OCI-LY7 (cell line): ENCODE measurements at places on chromosomes 12 and 14. TPM values are rescaled to one million over a fixed set of nuclear protein-coding genes. Genes with fewer than 3 reads are reported as not detected.

IRAK3 gene
- 0.04 and 0.08 TPM in 2 replicates for total RNA-seq

LRRC74A gene
- not detected in 2 replicates for total RNA-seq

CFAP251 gene
- total RNA-seq: 4.7 and 4.8 TPM in 2 replicates

TMPRSS12 gene
- total RNA-seq: not detected in 2 replicates

ZFHX2 gene
- 1.2 and 1.8 TPM in 2 replicates for total RNA-seq

MYF6 gene
- not detected in 2 replicates for total RNA-seq

EFS gene
- total RNA-seq: not detected in 2 replicates

DNA sequence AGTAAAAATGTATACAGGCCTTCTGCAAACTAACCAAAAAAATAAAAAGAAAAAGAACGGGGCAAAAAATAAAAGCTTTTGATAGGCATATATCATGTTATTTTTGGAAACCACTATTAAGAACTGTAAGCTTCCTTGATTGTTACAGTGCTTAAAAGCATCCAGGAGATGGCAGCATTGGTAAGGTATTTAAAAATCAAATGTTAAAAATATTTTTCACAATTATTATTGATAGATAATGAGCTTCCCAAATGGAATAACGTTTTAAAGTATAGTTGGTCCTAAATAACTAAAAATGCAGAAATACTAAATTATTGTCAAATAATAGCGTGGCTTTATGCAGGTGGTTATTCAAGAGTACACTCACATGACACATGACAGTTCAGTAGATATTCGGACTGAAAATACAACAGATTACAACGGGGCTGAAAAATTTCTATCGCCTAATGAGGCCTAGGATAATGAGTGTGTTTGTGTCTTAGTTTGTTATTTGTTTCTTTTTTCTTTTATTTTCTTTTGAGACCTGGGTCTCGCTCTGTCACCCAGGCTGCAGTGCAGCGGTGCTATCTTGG, 127.2 kb upstream of the ATF7IP start:
- peak; percentile 61 for DNase-seq

- DNase-seq: peak; percentile 87
Measured at GRCh38 chr14:93959239-93960107, 16.9 kb downstream of the ASB2 start.

DNA sequence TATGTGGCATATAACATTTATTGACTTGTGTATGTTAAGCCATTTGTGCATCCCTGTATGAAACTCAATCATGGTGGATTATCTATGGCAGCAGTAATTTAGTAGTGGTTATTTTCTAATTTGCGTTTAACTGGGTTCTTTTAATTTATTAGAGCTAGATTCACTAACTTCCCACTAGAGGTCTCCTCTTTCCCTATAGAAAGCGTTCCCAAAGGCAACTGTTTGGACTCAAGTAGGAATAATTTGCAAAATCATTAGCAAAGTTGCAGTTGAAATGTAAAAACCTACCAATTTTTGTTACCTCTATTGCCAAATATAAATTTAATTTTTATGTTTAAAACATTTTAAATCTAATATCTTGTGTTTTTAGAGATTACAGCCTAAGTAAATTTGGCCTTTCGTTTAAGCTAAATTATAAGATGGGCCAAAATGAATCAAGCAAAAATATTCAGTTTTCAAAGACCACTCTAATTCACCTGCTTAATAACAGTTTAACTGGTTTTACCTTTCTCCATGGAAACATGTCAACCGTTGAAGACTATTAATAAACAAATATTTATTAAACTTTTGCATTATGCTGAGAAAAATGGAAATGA, 6.0 kb downstream of the DMAC2L start:
- DNase-seq: peak; percentile 13

DNA sequence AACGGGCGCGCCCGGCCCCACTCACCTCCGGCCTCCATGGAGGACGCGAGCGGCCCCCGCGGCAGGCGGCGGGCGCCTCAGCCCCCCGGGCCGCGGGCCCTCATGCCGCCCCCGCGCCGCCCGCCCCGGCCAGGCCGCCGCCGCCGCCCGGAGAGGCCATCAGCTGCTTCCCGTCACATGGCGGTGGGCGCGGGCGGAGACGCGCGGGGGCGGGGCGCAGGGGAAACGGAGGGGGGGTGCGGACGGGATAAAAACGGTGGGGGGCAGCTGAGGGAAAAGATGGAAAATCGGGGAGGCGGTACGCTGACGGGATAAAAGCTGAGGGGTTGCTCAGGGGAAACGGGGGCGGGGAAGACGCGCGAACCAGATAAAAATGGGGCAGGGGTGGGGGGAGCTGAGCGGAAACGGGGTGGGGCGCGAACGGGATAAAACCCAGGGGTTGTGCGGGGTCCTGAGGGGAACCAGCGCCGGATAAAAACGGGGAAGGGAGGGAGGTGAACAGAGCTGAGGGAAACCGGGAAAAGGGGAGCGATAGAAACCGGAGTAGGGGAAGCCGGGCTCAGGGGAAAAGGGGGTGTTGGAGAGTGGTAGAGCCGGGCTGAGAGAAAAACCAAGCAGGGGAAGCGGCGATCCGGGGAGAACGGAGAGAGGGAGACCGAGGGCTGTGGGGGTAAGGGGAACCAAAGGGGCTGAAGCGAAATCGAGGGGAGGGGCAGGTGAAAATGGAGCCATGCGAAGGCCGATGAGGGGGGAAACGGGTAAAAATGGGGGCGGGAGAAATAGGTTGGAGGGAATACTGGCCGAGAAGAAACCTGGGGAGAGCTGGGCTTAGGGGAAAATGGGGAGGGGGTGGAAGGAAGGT, at the start of gene WSB2:
Gene WSB2 (minus strand): TSS at position 169 of the 862 bp plus-strand sequence. CDS start 131 bp downstream, at position 38.
- DNase-seq: peak; percentile 53

DNA sequence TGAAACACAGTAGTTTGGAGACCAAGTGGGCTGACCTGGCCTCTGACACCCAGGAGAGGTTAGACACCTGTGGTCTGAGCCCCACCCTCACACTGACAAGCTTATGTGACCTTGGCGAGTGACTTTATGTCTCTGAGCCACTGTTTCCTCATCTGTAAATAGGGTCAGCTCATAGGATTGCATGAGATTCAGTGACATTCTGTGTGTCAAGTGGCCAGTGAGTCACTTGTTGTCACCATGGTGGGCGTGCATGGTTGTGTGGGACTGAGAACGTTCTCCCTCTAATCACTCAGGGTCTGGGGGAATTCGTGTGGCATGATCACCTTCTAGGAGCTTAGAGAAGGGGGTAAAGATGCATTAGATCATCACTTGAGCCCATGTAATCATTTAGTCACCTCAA, 146.4 kb downstream of the PHETA1 start:
- DNase-seq: no peak

DNA sequence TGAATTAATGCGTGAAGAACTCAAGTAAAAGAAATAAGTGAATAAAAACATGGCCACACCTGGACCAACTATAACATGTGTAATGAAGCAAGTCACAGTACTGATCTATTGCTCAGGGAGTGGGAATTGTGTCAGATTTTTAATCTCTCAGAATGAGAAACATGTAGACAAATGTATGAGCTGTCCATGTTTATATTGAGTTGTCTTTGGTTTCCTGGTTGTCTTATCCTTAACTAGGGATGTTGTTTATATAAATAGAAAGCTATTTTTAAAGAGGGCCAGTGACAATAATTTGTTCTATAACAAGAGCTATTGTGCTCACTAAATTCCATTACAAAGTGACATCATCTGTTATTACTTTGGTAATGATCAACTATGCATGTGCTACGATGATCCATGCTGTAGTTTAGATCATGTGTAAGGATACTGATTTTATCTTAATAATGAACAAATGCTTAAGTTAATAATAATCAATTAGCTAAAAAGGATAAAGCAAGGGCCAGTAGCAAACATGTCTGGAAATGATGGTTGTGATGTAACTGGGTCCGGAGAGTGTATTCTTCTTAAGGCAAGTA, 91.3 kb upstream of the RTL1 start:
- DNase-seq: no peak

DNA sequence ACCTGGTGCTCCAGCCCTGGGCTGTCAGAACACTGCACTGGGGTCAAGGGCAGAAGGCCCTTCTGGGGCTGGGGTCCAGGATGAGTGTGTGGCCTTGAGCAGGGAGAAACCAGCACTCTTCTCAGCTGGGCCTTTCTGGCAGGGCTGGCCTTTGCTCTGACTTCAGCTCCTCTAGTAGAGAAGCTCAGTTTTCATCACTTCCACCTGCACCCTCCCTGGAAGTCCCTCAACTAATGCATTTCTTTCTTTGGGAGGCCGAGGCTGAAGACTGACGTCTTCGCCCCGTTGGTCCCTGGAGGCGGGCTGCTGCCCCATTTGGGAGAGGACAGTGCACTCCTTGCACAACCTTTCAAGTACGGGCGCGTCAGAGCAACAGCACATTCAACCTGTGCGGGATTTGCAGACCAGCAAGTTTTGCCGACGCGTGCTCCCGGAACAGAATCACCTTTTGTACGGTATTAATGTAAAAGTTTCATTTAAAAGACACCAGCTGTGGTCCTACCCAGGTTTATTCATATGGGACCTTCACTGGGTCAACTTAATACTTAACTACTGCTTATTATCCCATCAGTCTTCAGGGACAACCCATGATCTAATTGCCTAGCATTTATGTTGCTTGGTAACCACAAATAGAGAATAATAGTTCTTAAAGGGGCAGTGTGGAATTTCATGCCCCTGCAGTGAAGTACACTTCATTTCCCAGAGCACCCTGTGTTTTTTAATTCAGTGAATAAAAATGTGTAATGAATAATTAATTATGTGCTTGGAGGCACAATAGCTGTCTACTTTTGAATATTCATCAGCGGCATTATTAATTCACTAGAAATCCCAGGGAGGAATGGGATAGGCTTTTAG, 134.8 kb upstream of the VRK1 start:
- no peak for DNase-seq

DNA sequence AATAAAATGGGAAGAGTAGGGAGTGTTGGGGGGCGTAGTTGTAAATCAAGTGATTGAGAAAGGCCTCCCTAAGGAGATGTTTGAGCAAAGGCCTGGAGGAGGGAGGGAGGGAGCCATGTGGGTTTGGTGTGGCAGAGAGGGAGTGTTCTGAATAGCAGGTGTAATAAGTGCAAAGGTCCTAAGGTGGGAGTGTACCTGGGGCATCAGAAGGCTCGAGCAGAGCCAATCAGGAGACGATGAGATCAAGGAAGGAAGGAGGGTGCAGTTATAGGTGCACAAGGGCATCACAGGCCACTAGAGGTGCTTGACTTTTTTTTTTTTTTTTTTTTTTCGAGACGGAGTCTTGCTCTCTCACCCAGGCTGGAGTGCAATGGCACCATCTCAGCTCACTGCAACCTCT, 77.9 kb upstream of the PLXNC1 start:
- no peak for DNase-seq

GRCh38 chr12:51866324-51866723, 17.8 kb upstream of the FIGNL2 start:
- DNase-seq: no peak

DNA sequence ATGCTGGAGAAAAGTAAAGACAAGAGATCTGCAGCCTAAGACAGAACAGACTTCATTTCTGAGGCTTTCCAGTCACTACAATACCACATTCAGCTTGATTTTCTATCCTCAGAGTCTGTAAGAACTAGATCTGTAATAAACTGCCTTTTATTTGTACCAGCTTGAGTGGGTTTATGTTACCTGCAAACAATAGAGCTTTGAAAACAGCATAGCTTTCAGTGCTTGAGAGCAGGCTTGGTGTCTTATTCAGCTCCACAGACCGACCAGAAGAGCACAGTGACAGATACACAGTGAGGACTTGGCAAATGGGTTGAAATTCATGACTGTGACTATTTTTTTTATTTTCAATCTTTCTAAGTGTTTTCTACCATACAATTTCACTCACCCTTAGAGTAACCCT, 207.8 kb upstream of the OTX2 start:
- DNase-seq: no peak

GRCh38 chr12:124442772-124443445, 124.5 kb downstream of the NCOR2 start:
- DNase-seq: no peak

DNA sequence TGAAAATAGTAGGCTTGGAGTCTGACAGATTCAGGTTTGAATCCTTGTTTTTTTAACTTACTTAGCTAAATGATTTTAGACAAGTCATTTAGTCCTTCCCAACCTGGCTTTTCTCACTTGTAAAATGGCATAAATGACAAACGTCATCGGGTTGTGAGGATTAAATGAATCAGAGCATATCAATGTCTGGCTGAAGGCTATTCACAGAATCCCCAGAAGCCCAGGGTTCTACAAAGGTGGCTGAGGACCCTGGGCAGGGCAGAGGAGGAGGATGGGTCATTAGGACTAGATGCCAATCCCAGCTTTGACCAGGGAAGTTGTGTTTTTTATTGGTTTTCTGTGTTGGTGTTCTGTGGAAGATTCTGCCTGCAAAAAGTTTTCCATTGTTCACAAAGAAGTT, 7.6 kb upstream of the PTPRB start:
- DNase-seq: no peak

- DNase-seq: no peak
Measured at GRCh38 chr12:102756530-102756929, 160.5 kb downstream of the PAH start.

- DNase-seq: no peak
Measured at GRCh38 chr12:44839785-44840184, 36.3 kb downstream of the NELL2 start.

DNA sequence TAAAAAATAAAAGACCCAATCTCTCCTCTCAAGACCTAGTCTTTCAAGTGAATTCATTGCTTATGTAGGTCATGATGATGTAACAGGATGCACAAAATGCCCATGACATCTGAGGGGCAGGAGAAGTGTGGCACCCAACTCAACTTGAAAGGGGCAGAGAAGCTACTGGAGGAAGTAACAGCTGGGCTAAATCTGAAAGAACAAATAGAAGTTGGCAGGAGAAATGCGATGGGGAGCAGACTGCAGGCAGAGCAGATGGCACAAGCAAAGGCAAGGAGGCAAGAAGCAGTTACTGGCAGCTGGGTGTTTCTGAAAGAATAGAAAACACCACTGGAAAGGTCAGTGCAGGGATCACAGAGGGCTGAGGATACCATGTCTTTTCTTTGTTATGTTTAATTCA, 14.6 kb downstream of the SLC38A4 start:
- no peak for DNase-seq

GRCh38 chr12:24479131-24479530, 469.8 kb downstream of the BCAT1 start:
- DNase-seq: no peak

DNA sequence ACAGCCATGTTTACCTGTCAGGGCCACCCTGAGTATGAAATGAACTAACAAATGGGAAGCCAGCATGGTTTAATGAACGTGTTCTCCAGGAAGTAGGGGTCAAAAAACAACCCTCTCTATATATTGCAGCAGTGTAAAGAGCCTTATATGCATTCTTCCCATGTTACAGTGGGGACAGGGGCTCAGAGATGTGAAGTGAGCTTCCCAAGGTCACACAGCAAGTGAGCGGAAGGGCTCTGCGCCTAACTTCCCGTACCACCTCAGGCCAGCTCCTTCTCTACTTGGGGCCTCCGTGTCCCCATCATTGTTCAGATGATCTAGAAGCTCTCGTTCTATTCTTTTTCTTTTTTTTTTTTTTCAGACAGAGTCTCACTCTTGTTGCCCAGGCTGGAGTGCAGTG, 105.1 kb upstream of the MAP1LC3B2 start:
- DNase-seq: no peak

- DNase-seq: no peak
Measured at GRCh38 chr14:66104486-66104885, 381.7 kb upstream of the CCDC196 start.

DNA sequence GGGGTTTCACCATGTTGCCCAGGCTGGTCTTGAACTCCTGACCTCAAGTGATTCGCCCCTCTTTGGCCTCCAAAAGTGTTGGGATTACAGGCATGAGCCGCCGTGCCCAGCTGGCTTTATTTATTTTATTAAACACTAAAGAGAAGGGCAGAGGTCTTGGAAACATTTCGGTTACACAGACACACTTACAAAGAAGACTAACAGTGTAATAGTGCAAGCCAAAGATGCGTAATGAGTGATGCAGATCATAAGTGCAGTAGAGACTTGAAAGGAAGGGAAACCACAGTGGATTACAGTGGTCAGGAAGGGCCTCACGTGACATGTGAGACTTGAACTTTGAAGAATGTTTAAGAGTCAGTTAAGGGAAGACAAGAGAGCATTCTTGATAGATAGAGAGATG, 33.9 kb upstream of the CDK17 start:
- peak; percentile 38 for DNase-seq
